ENCODE measurements at places on chromosomes 7 and 10. TPM values are rescaled to one million over a fixed set of nuclear protein-coding genes. Genes with fewer than 3 reads are reported as not detected.
A peak's percentile ranks its signal among the peaks of the same experiment; 100 is the strongest.

The BZW2 gene
- 45.4 TPM for total RNA-seq

The IFIT2 gene
- total RNA-seq, result 9.0 TPM

The LAMTOR4 gene
- total RNA-seq, result 63.7 TPM

The GNGT1 gene
- total RNA-seq, result not detected

The FOXP2 gene
- 3.8 TPM for total RNA-seq

The TFPI2 gene
- total RNA-seq, result 8.7 TPM

The SSMEM1 gene
- total RNA-seq, result not detected

The TNKS2 gene
- total RNA-seq, result 61.5 TPM

The OR2F1 gene
- total RNA-seq, result 0.72 TPM

The ZPBP gene
- total RNA-seq, result not detected

GRCh38 chr10:23975431-23975830 lies 233.5 kb upstream of the KIAA1217 start:
- no peak for DNase-seq

- DNase-seq, result no peak
Measured at GRCh38 chr10:89217057-89217990, 10.2 kb upstream of the CH25H start.

DNA sequence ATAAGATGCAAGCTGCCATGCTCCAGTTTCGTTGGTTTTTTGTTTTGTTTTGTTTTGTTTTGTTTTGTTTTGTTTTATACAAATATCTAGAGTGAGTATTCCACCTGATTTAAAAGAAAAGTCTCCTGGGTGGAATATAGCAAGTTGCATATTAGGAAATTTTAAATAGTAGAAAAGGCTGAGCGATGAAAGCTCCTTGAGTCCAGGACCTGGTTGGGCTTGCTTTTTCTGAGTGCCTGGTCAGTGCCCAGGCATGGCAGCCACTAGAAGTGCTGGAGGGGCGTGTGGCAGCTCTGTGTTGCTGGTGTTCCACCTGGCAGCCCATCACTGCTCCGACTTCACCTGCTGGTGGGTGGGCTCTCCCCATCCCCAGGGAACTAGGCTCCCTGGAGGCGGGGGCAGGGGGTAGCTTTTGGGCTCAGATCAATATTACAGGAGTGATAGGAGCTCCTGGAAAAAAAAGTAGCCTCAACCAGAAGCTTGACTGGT lies 8.0 kb downstream of the COL17A1 start:
- no peak for DNase-seq

DNA sequence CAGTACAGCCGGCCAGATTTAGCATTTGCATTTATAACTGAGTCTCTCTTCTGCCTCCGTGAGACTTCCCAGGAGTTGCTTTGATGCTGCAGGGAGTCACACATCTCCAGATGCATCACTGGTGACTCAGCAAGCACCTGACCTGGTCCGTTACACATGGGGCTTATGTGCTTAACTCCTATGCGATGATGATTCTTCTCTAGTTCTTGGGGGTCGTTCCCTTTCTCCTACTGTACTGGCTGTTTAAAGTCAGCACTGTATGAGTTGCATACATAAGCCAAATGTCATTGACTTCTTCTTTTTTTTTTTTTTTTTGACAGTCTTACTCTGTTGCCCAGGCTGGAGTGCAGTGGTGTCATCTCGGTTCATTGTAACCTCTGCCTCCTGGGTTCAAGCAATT lies 13.0 kb upstream of the AKR1E2 start:
- DNase-seq, result peak; percentile 85

DNA sequence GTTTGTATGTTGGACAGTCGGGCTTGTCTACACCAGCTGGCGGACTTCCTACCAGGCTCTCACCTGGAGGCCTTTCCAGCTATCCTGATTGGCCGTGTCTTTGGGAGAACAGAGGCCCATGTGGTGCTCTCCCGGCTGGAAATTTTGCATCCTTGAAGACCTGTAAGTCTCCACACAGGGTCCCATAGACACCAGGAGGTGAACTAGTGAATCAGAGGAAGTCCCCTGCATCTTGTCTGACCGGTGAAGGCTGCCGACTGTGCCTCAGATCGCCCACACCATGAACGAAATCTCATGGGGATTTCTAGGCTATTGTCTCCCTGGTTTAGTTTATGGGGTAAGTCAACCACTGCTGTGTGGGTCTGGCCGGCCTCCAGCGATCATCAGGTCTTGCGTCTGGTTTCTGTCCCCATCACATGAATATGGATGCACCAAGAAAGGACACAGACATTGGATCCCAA lies 108.4 kb upstream of the LYZL2 start:
- no peak for DNase-seq

- DNase-seq, result no peak
Measured at GRCh38 chr7:28815369-28815927, 142.7 kb downstream of the TRIL start.

DNA sequence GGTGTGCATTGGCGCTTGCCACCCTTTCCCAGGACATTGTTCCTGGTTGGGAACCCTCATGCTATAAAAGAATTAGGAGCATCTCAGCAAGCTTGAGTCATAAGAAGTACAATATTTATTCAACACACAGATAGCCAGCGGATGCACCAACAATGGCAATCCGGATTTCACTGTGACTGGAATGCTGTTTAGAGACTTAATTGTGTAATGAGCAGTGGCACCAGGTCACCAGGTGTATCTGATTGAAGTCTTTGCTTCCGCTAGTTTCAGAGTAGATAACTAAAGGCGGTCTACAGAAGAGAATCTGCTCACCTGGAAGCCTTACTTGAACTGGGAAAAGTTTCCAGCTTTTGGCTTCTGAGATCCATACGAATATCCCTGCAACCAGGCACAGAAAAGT lies 772.3 kb upstream of the GHITM start:
- no peak for DNase-seq

- peak; percentile 14 for DNase-seq
Measured at GRCh38 chr10:32446536-32447406, 831 bp downstream of the CCDC7 start.

- DNase-seq, result peak; percentile 18
Measured at GRCh38 chr10:130481936-130482335, 345.7 kb downstream of the GLRX3 start.

DNA sequence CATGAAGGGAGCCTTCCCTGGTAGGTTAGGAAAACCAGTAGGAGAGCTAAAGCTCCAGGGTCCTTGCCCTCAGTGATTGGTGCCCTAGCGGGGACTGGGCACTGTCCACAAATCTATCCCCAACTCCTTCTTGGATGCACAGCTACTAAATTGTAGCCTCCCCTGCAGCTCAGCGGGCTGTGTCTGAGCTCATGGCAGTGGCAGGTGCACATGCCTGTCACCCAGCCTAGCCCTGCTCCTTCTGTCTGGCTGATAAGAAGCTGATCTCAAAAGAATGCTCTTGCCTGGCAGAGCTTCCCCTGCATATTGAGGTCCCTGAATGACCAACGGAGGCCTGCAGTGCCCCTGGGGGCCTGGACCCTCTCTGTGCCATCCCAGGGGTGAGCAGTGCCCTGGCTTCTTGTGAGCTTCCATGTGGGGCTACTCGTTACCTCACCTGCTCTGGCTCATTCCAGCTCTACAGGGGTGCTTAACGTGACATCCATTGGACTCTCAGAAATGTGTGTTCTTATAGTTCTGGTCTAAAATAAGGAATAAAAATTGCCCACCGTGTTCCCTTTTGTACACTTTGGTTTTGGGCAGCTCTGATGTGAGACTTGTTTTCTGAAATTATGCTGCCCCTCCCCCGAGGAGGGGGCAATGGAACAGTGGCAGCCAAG lies 59.8 kb upstream of the ANTXRL start:
- DNase-seq, result no peak

GRCh38 chr7:77746164-77746823 lies 50.0 kb downstream of the RSBN1L start:
- DNase-seq, result no peak

DNA sequence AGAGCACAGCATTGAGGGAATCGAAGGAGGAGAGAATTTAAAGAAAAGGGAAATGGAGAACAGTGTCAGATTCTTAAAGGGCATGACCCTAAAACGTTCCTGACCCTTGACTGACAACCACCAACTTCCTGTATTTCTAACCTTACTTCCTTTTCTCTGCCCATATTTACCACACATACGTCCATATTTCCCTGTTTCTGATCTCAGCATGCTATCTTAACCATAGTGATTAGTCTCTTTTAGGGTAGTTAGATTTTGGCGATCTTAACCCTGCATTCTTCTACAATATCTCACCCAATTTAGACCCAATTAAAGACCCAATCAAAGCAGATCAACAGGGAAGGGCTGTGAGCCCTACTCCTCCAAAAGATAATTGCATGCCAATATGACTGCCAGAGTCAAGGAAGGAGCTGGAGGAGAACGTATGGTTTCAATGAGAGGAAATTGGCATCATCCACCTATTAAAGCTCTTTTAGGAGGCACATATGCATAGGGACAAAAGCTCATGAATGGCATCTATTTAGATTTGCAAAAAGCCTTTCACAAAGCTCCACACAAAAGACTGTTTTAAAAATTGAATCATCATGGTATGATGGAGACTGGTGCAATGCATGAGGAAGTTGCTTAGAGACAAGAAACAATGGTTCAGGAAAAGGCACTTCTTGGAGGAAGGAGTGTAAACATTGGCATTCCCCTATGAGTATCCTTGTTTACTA lies 49.0 kb upstream of the ARHGAP12 start:
- peak; percentile 68 for DNase-seq

- peak; percentile 29 for DNase-seq
Measured at GRCh38 chr7:107890493-107890961, 456 bp upstream of the DLD start.

DNA sequence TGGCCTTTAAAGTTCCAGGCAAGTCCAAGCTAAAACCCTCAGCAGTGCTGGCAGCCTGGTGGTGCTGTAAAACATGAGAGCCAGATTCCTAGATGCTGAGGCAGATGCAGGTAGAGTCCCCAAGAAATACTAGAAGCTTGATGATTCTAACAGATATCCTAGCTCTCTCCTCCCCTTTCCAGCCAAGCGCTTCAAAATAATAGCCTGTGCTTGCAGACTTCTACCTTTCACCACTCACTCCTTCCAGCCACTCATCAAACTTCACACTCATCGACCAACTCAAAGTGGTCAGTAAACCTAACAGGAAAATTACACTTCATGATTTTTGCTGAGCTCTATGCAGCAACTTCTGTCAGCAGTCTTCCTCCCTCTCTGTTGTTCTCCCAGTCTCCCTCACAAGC lies 50.2 kb downstream of the LMBR1 start:
- DNase-seq, result no peak

- no peak for DNase-seq
Measured at GRCh38 chr7:135454060-135454459, 55.8 kb downstream of the CNOT4 start.

- no peak for DNase-seq
Measured at GRCh38 chr10:78401624-78402367, 368.1 kb downstream of the RPS24 start.

GRCh38 chr10:69335063-69335587 lies 56.8 kb downstream of the HK1 start:
- peak; percentile 69 for DNase-seq

GRCh38 chr7:105126436-105126975 lies 112.5 kb downstream of the KMT2E start:
- peak; percentile 73 for DNase-seq

GRCh38 chr10:23351926-23352519 lies 7.4 kb upstream of the C10orf67 start:
- no peak for DNase-seq

DNA sequence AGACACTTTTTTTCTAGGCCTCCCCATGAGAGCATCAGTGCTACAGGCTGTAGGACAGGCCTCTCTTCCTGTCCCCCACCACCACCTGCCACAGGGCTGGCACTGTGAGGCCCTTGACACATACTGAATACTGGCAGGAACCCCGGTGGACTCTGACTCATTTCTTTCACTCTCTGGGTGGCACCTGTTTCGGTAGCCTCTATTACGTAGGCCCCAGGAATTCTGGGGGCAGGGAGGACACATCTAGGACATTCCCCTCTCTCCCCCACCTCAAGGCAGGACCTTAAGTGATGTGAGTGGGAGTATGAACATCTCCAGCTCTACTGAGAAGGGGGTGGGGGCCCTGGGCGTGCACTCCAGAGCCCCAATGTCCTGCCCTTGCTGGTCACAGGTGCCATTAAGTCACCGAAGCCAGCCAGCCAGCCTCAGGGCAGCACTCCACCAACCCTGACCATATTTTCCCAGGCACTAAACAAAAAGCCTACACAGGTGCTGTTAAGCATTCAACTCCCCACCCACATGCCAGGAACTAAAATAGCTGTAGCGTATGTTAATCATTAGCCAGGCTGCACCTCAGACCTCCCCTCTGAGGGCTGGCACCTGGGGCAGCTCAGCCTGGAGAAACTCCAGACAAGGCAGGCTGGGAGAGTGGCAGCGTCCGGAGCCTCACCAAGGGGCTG lies 8.9 kb downstream of the ANXA11 start:
- no peak for DNase-seq

GRCh38 chr10:88870089-88870488 lies 10.0 kb upstream of the STAMBPL1 start:
- no peak for DNase-seq

DNA sequence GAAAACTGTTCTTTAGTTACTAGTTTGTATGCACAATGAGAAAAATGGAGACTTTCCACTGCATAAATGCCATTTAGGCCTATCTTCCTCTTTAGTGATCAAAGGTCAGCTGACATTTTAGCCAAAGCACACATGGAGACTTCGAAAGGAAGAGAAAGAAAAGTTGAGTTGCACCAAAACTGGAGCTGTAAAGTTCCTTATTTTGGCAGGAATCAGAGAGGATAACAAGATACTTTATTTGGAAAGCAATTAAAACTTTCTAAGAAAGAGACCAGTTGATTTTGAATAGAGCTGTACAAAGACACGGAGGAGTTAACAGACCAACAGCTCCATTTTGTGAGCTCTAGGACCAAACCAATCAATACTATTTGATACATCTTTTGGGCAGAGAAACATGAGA lies 14.2 kb downstream of the ENTPD7 start:
- no peak for DNase-seq

DNA sequence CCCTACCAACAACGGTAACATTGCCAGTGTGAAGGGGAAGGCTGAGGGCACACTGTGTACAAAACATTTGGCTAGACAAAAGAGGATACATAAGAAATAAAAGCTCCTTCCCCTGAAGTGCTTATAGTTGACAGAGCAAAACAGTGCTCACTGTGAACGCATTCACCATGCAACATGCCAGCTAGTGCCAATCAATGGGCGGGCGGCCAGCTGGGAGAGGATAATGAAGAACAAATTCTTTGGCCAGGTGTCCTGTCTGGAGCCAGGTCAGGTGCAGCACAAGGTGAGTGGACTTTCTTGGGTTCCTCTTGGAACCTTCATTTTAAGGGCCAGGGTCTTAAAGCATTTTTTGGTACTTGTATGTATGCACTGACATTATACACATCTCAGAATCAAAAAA lies 106.1 kb downstream of the ICA1 start:
- DNase-seq, result no peak

- no peak for DNase-seq
Measured at GRCh38 chr7:43006008-43006407, 73.8 kb downstream of the MRPL32 start.

DNA sequence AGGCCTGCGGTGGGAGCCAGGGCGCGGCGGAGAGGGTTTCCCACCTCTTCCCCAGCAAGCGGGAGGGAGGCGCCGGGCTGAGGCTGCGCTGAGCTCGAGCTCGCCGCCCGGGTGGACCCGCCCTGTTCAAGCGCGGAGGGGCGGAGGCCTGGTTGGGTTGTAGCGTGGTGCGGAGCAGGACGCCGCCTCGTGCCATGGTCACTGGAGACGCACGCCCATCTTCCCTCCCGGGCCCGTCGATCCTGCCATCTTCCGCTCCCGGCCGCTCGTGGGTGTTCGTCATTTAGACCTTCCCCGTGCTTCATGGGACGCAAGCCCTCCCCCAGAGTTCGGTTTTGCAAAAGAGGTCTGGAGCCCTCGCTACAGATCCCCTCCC lies 9.3 kb upstream of the EN2 start:
- peak; percentile 74 for DNase-seq
